ENCODE measurements at places on chromosomes 2 and 18.

- DNase-seq = no peak
Observed at GRCh38 chr2:55111230-55111569, 60.9 kb upstream of the RTN4 start.

- no peak for DNase-seq
Observed at GRCh38 chr2:191845876-191846514, 893 bp downstream of the CAVIN2 start.

DNA sequence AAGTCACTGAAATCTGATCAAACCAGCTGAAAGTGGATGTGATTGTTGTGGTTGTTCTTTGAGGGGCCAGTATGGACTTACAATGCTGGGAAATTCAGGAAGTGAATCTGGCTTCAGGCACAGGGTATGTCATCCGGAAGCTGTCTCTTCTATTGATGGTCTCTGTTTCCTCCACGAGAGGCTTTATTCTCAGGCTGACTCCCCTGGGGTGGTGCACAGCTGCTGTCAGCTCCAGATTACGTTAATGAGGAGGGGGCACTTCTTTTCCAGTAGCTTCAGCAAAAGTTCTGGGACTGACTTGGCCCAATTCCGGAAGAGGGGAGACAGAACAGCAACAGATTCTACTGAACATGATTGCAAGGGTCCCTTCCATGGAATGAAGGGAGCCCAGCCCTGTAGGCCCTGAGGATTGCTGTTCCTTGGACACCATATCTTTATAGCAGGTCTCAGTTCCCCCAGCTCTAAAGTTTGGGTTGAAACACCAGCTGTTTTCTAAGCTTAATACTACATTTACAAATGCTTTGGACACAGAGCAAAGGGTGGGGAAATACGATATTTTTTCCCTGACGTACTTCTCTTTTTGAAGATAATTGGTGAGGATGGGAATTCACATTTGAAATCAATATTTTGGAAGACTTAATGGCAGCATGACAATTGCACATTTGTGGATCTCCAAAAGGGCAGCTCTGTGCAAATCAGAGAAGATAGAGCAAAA lies 400.9 kb downstream of the TSN start:
- DNase-seq = no peak

GRCh38 chr2:18749912-18750526 lies 160.7 kb upstream of the NT5C1B start:
- no peak for DNase-seq
